Epithelial cell of proximal tubule (primary cell): ENCODE measurements at places on chromosomes 2 and 18.

DNA sequence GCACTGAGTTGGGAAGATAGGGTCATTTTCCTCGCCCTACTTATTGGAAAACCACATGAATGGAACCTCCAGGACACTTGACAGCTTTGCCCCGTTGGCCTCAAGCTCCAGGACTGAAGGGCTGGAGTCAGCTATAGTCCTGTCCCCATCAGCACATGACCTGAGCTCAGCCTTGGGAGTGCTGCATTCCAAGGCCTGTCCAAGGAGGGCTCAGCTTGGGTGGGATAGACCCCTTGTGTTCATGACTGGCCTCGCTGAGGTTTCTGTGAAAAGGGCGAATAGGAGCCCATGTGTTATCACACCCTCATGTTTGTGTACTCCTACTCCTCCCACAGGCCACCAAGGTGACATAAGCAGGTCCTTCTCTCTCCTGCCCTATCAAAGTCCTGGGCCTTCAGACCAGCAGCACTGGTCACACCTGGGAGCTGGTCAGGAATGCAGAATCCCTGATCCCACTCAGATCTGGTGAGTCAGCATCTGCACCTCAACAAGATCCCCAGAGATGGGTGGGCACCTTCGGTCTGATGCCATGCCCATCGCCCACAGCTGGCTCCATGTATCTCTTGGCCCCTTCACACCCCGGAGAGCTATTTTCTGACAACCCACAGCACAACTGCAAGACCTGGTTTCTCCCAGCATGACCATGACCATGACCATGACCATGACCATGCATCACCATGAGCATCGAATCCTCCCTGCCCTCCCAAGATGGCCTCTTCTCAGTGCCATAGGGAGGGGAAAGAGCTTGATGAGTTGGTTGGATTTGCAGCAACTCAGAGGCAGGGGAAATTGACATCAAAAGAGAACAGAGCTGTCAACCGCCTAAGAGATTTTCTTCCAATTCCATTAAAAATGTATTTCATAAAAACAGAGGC, 83.0 kb upstream of the RAB6C start:
- no peak for DNase-seq

GRCh38 chr2:25825238-25825637, 53.0 kb downstream of the ASXL2 start:
- DNase-seq: no peak

- no peak for DNase-seq
Observed at GRCh38 chr2:192228685-192229084, 34.0 kb upstream of the TMEFF2 start.

GRCh38 chr2:207914716-207915115, 110.6 kb downstream of the PLEKHM3 start:
- DNase-seq: no peak

GRCh38 chr2:114550364-114550763, 107.9 kb downstream of the DPP10 start:
- no peak for DNase-seq

DNA sequence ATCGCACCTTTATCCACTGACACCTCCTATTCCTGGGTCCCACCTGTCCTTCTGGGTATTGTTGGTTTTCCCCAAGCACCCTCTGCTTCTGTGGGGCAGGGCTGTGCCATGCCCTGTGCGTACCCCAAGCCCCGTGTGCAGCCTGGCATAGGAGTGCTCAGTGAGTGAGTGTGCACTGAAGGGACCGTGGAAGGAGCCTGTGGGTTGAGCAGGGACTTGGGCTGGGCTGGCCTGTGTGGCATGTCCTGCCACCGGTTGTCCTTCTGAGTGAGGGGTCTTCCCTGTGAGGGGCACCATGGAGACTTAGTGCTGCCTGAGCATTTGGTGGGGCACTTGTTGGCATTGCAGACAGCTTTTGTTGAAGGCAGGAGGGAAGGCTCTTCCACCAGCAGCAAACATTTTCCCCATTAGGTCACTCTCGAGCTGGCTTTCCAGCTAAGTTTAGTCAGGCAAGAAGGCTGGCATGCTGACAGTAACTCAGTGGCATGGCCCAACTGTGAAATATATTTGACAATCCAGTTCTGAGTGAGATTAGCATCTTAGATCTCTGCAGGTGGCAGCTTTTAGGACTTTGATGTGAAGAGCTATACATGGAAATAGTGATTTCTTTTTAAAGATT, 64.7 kb downstream of the LPIN1 start:
- no peak for DNase-seq

DNA sequence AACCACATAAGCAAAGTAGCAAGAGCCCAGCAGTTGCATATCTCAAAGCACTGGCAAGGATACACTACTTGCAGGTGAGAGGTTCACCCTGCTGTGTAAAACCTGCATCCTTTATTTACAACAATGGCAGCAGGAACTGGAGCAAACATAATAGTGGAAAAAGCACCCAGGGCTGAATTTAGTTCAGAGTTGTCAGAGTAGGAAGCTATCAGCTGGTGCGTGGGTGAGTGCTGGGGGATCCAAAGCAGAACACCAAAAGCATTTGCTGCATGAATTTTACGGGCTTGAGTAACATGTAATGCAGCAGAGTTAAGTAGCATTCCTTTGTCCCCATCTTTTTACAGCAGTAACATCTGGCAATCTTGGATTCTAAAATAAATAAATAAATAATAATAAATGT, 73.5 kb upstream of the SRD5A2 start:
- DNase-seq: no peak

DNA sequence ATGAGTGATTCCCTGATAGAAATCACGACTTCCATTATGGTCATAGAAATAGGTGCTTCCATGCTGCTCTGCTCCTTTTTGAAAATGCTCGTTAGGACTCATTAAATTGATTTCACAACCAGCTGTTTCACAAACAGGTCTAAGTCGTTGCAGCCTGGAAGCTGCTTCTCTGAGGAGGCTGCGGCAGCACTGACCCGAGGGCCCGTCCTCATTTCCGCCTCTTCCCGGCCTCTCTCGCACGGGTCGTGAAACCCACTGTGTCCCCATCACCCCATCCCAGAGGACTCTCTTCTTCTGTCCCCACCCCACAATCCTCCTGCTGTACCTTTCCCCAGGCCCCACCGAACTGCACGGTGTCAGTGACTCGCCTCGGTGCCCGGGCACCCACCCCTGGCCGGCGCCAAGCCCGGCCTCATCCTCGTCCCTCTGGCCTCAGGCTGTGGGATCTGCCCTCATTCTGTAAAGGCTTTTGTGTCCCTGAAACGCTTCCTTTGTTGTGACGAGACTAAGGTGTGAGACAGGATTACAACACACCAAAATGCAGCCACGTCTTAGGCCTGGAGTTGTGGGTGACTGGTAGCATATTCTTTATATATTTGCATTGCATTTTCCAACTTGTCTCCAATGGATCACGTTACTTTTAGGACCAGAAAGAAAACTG, 112.7 kb upstream of the CTDP1 start:
- DNase-seq: no peak

GRCh38 chr2:77005522-77005921, 516.7 kb downstream of the LRRTM4 start:
- DNase-seq: peak; percentile 81

- no peak for DNase-seq
Observed at GRCh38 chr2:1715184-1716013, 28.9 kb downstream of the PXDN start.

DNA sequence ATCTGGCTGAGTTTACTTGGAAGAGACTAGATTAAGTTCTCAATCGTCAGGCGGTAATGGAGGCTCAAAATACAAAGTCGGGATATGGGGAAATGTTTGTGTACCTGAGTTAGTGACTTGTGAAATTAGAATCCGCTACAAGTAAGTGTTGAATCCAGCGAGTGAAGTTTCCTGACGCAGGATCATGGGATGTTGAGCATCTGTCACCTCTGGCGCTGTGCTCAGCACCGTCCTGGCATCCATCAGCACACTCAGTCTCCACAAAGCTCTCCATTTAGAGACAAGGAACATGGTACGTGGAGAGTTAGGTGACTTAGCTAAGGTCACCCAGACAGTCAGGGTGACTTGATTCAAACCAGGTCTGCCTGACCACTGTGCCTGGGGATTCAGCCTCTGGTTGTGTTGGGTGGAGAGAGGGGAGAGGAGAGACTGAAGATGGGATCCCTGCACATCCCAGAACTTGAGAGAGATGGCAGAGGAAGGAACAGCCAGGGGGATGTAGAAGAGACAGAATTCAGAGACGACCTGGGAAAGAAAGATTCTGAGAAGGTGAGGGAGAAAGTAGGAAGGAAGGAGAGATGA, 251.2 kb downstream of the ACKR3 start:
- DNase-seq: no peak

- DNase-seq: peak; percentile 3
Observed at GRCh38 chr2:135585586-135585985, 54.3 kb downstream of the R3HDM1 start.

DNA sequence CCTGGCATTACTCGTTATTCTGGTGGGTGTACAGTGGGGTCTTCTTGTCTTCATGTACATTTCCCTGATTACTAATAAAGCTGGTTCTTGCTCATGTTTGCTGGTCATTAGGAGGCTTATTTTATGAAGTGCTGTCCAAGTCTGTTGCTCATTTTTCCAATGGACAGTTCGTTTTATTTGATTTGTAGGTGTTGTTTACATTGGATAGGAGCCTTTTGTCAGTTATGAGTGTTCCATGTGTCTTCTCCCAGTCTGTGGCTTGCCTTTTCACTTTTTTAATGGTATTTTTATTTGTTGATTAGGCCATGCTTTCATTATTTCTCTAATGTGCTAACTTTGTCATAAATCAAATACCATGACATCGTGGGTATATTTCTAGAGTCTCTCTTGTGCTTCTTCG, 51.9 kb downstream of the CEP192 start:
- no peak for DNase-seq

- no peak for DNase-seq
Observed at GRCh38 chr18:9735238-9735637, 27.1 kb downstream of the RAB31 start.

DNA sequence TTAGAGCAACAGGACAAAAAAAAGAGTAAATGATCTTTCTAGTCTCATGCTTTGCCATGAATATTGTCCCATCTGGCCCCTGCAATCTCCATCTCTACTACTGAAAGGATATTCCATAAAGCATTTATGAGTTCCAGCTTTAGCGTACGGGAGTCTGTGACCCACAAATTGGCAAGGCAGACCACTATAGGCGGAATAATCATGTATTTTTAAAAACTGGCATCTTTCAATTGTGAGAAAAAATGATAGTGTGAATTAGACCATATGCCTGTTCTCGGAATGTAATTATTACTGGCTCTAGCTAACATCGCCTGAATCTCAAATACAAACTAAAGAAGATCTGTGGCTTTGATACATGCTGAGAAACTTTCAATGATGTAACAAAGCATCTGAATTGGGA, 738.1 kb upstream of the NXPH2 start:
- DNase-seq: no peak

GRCh38 chr18:7608781-7609201, 41.7 kb downstream of the PTPRM start:
- DNase-seq: no peak

- peak; percentile 31 for DNase-seq
Observed at GRCh38 chr18:7789856-7790552, 222.9 kb downstream of the PTPRM start.

DNA sequence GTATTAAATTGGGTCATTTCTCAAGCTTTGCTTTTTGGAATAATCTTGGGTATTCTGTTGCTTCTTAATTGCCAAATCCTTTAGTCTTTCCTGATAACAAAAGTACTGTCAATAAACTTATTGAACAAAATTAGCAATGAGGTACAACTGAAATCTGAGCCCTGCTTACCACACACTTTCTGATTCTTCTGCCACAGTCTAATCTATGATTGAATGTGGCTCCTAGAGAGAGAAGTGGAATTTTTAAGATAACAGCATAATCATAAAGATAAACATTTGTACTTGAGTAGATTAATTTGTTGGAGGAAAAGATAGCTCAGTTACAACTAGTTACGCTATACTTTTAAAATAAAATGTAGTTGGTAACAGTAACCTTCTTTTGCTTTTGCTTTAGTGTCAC, 354.8 kb downstream of the CELF4 start:
- DNase-seq: no peak

GRCh38 chr2:112936927-112937232, 25.9 kb downstream of the IL37 start:
- DNase-seq: no peak

GRCh38 chr18:8793445-8794155, 88.2 kb downstream of the MTCL1 start:
- no peak for DNase-seq

- no peak for DNase-seq
Observed at GRCh38 chr2:46943881-46944798, 28.5 kb upstream of the MCFD2 start.

GRCh38 chr2:27627963-27628766, 647 bp downstream of the CCDC121 start:
- peak; percentile 98 for DNase-seq

- DNase-seq: no peak
Observed at GRCh38 chr2:53188851-53189510, 578.6 kb upstream of the CHAC2 start.

DNA sequence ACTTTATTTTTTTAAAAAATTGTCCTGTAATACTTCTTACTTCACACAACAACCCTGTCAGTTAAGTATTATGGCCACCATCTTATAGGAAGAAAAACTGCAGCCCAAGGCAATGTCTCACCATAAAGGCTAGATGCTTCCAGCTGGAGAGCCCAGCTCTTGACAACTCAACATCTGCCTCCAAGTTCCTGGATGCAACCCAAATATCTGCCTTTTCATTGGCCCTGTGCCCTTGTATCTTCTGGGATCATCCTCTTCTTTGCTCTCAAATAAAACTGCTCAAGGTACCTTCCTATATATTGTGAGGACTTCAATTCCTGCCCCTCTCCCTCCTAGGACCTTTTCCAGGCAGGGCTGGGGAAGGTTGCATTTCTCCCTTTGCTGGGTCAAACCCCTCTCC, 69.5 kb downstream of the BIN1 start:
- no peak for DNase-seq

DNA sequence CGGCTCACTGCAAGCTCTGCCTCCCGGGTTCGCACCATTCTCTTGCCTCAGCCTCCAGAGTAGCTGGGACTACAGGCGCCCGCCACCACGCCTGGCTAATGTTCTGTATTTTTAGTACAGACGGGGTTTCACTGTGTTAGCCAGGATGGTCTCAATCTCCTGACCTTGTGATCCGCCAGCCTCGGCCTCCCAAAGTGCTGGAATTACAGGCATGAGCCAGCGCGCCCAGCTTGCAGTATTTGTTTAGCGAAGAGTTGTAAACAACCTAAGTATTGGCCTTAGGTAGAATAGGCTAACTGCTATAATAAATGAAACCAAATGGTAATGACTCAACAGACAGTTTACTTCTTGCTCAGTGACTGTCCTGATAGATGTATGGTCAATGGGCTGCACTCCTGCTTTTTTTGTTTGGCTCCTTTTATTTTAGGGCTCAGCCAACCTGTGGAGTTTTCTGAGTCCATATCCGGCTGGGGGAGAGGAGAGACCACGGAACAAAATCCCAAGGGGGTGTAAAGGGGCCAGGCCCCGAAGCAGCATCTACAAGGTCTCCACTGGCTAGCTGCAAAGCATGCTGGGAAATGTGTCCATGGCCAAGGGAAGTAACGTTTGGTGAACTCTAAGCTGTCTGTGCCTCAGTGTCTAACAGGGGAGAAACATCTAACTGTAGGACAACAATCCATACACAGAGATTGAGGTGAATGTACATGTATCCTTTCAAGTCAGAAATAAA, 841.0 kb upstream of the ID2 start:
- DNase-seq: no peak

- DNase-seq: no peak
Observed at GRCh38 chr2:63977904-63978303, 41.3 kb downstream of the VPS54 start.

- no peak for DNase-seq
Observed at GRCh38 chr18:43785158-43785557, 507.9 kb upstream of the SYT4 start.

- no peak for DNase-seq
Observed at GRCh38 chr2:99694331-99694730, 204.5 kb upstream of the REV1 start.
